Fibroblast of skin of left quadriceps (primary cell): ENCODE measurements at places on chromosomes 7 and 10.

GRCh38 chr7:119643558-119643957 is 629.4 kb upstream of the KCND2 start:
- DNase-seq = no peak

DNA sequence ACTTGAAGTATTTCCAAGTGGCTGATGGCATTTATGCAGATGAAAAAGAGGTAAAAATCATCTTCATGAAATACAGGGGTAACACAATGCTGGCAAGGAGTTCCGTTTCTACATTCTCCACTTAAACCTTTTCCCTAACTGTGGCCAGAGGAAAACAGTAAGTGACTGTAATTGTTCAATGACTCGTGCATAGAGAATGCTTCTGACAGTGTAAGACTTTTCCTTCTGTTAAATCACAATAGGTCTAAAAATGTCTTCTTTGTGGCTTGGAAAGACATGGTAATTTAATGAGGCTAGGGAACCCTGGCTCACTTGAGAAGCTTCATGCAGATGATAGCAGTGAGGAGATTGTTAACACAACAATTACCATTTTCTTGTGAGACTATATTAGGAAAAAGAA is 50.3 kb upstream of the RSU1 start:
- DNase-seq = peak; percentile 66

DNA sequence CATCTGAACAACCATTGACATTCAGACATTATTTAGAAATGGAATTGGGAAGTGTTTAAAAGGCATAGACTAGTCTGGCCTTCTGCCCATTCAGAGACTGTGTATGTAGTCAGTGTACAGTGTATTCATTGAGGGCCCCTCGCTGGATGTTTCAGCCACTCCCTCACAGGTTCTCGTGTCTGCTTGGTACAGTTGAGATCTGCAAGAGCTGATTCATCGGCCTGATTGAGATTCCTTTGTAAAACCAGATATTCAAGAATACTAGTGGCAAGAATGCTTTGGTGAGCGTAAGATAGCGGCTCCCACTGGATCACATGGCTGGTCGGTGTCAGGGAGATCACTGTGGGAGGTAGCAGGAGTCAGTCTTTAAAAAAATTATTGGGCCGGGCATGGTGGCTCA is 119.5 kb downstream of the TCF7L2 start:
- no peak for DNase-seq

- DNase-seq = no peak
Measured at GRCh38 chr10:24793648-24794379, 70.1 kb upstream of the ARHGAP21 start.

GRCh38 chr10:28293236-28294168 is 9.4 kb downstream of the MPP7 start:
- DNase-seq = no peak

DNA sequence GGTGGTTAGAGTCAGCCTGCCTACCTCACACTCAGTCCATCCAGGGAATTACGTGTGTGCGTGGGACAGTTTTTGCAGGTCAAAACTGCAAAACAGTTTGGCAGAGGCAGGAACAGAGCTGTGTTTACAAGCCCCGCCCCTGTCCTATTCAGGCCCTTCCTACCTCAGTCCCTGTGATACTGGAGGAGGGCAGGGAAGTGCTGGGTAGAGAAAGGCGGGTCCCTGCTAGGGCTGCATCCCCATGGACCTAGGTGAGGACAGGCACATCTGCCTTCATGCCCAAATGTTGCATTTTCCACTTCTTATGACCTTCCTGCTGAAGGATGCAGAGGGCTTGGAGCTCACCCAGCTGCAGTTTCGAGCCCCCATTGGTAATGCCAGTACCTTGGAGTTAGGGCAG is 25.1 kb downstream of the SBDS start:
- no peak for DNase-seq

DNA sequence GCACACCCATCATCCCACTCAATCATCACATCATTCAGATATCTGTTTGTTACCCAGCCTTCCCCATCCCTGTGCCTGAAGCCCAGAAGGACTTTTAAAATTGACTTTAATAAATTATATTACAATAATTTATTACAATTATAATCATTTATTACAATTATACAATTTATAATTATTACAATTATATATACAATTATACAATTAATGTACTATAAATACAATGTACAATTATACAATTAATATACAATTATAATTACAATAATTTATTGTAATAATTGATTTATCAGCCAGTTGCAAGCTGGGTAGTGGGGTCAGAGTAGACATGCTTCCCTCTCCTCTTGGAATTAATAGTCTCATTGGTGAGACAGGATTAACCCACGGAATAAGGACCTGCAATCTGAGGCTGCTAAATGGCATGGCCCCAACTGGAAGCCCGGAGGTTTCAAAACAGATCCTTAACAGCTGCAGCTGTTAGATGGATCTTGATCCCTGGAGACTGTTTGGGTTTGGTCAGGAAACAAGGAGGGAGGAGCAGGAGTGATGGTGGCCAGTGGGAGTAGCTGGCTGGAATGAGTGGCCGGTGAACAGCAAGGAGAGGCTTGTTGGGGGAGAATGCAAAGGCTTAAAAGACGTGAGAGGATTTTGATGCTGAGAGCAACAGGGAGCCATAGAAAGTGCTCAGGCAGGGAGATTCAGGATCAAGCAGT is 402.8 kb upstream of the PODXL start:
- DNase-seq = no peak

GRCh38 chr10:55820478-55820877 is 540.6 kb downstream of the ZWINT start:
- DNase-seq = no peak

DNA sequence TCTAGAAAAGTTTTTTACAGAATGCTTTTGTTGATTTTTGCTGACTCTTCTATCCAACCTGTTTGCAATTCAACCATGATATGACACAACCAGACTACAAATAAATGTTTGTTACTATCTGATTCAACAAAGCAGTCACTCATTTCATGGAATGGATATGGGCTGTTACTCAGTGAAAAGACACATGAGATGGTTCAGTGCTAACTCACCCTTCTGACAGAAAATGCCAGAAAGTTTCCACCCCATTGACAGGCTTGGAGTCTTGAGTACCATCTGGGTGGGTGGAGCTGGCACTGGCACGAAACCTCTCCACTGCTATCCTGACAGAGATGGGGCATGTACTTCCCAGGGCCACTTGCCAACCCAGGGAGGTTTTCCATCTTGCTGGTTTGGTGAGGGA is 39.5 kb downstream of the RBM28 start:
- DNase-seq = no peak

- DNase-seq = no peak
Measured at GRCh38 chr7:103773726-103774125, 215.7 kb downstream of the RELN start.

DNA sequence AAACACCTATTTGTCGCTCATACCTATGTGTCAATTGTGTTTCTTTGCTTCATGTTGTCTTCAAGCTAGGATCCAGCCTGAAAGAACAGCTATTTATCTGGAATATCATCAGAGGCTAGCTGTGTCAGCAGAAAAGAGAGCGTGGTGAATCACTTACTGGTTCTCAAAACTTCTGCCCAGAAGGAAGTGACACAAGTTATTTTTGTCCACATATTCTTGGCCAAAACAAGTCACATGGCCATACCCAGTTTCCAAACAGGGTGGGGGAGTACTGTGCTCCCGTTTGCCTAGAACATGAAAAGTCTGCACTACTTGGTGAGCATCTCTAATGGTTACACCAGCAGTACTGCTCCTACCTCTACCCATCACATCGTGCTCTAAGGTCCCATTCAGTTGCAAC is 160.9 kb upstream of the CSTF2T start:
- DNase-seq = no peak

DNA sequence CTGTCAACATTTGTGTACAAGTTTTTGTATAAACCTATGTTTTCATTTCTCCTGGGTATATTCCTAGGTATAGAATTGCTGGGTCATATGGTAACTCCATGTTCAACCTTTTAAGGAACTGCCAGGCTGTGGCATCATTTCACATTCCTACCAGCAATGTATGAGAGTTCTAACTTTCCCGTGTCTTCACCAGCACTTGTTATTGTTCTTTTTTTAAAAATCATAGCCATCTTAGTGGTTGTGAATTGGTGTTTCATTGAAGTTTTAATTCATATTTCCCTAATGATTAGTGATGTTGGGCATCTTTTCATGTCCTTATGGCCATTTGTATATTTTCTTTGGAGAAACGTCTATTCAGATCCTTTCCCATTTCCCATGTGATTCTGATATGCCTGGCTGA is 193.0 kb upstream of the PLXNA4 start:
- DNase-seq = no peak

DNA sequence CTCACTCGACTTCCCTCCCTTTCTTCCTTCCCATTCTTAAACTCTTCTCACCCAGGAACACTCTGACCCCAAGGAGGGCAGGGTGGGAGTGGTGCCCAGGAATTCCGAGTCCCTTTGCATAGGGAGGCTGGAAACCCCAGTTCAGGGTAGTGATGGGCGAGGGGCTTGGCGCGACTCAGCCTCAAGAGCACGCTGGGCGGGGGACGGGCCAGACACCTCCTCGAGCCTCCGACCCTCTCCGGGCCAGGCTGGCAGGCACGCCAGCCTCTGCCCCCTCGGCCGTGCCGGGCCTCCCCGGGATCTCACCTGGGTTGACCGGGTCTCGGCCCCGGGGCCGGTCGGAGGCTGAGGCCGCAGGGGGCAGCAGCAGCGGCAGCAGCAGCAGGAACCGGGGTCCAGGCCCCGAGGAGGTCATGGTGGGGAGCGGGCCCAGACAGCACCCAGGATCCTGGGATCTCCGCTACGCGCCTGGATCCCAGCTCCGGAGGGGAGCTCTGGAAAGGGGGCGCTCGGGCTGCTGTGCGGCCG is 457 bp downstream of the PLOD3 start:
- DNase-seq = no peak

GRCh38 chr7:116024826-116025809 is 5.4 kb downstream of the TFEC start:
- DNase-seq = no peak

GRCh38 chr7:105353752-105354328 is 34.9 kb downstream of the SRPK2 start:
- DNase-seq = no peak

DNA sequence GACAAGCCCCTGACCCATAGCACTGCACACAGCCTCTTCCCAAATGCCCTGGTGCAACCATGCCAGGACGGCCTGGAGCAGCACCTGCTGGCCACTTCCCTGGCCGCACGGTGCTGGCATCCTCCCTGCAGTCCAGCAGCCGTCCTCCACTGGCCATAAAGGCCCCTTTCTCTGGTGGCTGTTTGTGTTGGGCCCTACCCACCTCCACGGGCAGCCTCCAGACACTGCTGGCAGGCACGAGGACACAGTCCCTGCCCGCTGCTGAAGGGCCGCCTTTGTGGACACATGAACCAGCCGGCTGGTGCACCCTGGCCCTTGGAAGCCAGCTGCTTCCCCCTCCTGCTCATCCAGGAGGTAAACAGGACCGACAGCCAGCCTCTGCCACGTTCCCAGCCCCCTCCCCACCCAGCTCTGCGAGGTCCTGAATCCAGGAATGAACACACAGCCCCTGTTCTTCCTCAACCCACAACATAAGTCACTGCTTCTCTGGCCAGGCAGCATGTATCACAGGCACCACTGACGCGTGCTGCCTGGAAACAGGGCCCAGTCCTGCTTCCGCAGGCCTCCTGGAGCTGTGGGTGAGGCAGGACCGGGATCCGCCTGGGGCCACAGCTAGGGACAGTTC is 43.8 kb downstream of the SPOCK2 start:
- DNase-seq = no peak

DNA sequence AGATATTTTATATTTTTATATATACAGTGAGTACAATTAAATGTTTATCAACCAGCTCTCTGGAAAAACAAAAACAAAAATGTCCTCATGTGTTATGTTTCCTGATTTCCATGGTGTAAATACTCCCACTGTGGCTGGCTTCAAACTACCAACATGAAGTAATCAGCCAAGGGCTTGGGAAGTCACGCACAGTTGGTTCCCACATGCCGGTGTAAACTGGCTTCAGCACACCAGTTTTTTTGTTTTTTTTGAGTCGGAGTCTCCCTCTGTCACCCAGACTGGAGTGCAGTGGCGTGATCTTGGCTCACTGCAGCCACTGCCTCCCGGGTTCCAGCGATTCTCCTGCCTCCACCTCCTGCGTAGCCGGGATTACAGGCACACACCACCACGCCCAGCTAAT is 11.8 kb downstream of the OSBPL3 start:
- DNase-seq = no peak

- DNase-seq = no peak
Measured at GRCh38 chr10:119654540-119654939, 3.4 kb downstream of the BAG3 start.

DNA sequence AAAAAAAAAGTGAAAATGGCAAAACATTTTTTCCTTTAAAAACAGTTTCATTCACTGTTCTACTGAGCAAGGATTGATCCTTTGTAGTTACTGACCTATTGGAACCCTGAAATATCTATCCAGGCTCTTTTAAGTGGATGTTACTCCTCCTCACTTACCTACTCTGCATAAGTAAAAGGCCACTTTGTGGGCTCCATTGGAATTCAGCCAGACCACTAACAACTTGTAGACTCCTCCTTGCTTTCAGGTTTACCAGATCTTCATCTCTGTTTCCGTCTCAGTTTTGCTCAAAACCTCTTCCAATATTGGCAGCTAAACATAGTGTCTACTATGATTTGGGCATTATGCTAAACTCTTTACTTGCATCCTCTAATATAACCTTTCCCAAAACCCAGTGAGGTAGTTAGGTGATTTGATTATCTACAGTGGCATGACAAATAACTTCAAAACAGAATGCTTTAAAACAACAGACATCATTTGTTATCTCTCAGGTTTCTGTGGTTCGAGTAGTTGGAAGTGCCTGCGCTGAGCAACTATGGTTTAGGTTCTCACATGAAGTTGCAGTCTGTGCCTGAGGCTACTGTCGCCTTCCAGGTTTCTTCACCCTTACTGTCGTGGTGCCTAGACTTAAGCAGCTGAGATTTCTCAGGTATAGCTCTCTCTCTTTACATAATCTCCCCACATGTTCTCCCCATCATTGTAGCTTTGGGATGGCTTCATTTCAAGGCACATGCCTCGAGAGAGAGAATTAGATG is 698.2 kb downstream of the REEP3 start:
- DNase-seq = no peak

DNA sequence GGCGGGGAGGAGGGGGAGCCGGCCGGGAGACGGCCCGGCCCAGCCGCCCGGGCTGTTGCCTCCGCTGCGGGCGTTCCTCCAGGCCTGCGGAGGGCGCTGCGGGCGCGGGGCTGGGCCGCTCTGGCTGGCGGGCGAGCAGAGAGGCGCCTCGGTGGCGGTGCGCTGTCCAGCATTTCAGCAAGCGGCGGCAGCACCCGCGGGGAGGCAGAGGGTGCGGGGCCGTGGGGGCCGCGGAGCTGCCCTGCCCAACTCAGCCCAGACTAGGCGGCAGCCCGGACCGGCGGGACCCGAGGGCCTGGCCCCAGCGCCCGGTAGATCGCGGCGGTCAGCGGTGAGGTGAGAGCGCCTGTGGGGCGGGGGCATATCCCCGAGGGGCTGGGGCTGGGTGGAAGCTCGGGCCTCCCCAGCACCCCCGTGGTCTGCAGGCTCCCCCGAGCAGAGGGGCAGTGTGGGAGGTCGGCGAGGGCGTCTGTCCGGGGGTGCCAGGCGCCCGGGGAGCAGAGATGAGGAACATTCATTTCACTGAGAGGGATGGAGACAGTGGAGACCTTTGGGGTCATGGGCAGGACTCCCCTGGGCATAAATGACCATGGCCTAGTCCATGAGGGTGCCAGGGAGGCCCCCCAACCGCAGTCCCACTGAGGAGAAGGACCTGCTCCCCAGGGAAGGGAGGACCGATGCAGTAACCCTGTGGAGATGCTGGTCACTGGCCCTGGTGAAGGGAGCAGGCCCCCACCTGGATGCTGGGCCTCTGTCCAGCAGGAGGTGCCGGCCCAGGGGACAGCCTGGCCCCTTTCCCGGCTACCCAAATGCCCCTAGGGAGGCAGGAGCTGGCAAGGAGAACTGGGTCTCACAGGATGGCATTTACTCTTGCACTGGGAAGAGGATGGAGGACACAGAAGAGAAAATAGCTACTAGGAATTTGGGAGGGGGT is at the start of gene SRRM3:
Gene SRRM3, plus strand, starts transcription at position 165 of the 934 bp plus-strand sequence. CDS start 33,171 bp downstream, outside the sequence.
- DNase-seq = peak; percentile 38
